ENCODE measurements at places on chromosomes 12 and 14.

DNA sequence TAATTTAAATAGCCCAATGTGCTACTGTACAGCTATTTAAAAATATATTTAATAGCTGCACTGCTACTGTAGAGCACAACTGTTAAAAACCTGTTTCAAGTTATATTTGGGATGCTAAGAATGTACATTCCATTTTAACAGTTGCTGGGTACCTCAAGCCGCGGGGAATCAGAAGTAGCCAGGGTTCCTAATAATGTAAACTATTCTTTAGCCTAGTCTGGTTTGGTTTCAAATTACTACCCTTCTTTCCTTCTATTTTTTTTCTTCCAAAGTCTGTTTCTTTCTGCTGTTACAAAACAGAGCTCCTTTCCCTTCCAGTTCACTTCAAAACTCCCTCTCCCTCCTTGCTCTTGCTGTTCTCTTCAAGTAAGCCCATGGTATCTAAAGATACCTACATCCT is 21.3 kb downstream of the SCAF11 start:
- no peak for DNase-seq

GRCh38 chr14:68249661-68250451 is 430.3 kb downstream of the RAD51B start:
- DNase-seq: no peak

DNA sequence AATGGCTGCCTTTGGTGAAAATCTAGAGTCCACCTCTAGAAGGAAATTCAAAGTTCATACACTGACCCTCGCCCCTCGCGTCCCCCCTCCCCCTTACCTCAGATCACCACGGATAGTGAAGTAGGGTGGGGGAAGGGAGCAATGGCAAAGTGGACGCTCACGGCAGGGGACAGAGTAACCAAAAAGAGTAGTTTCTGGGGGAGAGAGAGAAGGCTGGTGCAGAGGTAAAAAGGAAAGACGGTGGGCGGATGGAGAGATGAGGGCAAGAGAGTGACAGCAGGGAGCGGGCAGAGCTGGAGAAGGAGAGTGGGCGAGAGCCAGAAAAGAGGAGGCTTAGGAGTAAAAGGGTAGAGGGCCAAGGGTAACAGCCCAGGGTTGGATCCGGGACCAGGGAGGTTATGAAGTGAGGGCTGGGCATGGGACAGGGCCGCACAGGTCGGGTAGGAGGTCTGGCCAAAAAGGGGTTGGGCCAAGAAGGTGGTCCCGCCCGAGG is 423 bp downstream of the ALDH6A1 start:
- DNase-seq: no peak

- no peak for DNase-seq
Observed at GRCh38 chr14:34195964-34196363, 245.1 kb upstream of the EGLN3 start.

- DNase-seq: no peak
Observed at GRCh38 chr14:65461730-65462129, 49.2 kb downstream of the FUT8 start.

DNA sequence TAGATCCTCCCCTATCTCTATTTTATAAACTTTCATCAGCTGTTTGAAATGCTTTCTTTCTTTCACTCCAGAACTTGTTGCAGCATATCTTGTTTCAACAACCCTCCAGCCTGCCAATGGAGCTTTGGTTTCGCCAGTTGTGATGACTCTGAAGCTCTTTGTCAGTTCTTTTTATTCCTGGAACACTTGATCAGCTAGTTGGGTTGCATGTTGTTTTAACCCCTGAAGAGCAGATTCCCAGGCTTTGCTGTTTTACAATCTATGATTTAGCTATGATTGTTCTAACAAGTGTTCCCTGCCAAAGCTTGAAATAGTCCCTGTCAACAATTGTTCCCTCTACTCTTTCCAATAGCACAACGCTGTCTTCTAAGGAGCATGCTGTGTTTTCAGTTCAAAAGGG is 50.6 kb upstream of the FUT8 start:
- DNase-seq: no peak

DNA sequence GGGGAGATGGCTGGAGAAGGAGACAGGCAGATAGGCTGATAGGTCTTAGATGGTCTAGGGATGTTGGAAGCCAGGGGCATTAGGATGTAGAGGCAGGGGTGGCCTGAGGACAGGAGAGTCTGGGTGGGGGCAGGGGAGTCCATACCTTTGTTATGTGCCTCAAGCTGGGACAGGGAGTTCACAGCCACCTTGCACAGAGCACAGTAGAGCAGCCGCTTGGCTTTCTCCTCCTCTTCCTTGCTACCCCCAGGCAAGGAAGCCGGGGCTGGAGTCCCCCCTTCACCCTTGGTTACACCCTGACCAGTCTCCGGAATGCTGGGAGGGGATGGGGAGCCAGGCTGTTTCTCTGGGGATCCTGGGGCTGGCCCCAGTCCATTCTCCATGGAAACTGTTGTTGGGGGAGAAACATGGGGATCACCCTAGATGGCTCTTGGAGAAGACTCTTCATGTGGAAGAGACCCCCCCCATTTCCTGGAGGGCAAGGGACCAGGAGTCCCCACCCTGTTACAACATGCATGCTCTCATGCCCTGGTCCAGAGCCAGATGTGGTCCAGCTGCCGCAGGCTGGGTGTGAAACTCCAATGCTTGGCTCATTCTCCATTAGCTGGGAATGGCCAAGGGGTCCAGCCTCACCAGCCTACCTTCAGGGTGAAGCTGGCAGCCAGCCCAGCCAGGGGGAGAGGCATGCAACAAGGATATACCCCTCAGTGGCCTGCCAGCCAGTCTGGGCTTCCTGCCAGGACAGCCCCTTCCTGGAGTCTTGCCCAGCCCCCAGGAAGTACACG is 7.2 kb upstream of the GPR84 start:
- DNase-seq: no peak

DNA sequence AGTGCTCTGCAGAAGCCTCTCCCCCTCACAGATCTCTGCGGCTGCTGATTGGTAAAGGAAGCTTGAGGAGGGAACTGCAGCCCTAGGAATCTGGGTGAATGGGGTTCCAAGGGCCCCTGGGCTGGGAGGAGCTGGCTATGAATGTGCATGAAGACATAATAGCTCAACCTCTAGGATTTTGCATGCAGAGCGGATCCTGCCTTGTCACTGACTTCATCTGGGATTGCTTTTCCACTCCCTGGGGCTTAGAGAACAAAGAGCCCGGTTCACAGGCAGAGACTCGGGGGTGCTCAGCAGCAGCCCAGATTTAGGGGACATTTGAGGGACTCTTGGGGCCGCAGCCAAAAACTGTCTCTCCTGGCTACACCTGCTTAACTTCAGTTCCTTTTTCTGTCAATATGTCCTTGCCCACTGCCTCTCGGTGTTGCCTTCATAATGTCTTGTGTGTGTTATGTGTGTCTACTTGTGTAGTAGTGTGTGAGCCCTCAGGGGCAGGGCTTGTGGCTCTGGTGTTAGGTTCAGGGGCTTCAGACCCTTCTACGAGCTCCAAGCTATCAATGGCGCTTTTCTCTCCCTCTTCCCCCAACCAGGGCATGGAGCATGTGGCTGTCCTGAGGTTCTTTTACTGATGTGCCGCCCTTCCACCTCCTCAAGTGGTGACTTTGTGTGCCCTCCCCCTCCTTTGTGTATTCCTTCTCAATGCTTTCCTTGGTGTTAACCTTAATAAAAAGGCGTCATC is 1.9 kb downstream of the CCDC184 start:
- DNase-seq: no peak

DNA sequence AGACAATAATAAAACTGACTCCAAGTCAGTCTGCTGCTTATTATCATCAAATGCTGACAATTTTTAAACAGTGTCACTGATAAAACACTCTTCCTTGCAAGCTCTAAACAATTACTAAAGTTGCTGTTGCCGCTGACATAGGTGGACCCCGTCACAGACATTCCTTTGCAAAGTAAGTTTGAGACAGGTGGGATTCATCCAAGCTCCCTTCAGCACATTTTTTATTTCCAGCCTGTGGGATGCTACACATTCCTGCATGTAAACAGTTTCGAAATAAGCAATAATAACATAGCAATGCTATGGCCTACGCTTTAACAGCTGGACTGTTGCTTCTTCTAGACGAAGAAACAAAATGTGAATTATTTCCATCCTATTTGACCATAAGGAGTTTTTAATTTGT is 85.4 kb upstream of the HIF1A start:
- no peak for DNase-seq

GRCh38 chr14:35004839-35005238 is 22.0 kb downstream of the SRP54 start:
- DNase-seq: no peak

- no peak for DNase-seq
Observed at GRCh38 chr14:64971943-64972791, at the start of gene RAB15. Gene RAB15, minus strand, starts transcription at chr14:64972336. Its CDS starts 260 bp downstream, at chr14:64972076.

- no peak for DNase-seq
Observed at GRCh38 chr14:29348504-29348903, 579.1 kb downstream of the PRKD1 start.

- DNase-seq: no peak
Observed at GRCh38 chr12:124386059-124386458, 91.2 kb downstream of the RFLNA start.

- DNase-seq: no peak
Observed at GRCh38 chr12:46456356-46457334, 84.1 kb upstream of the SLC38A2 start.

DNA sequence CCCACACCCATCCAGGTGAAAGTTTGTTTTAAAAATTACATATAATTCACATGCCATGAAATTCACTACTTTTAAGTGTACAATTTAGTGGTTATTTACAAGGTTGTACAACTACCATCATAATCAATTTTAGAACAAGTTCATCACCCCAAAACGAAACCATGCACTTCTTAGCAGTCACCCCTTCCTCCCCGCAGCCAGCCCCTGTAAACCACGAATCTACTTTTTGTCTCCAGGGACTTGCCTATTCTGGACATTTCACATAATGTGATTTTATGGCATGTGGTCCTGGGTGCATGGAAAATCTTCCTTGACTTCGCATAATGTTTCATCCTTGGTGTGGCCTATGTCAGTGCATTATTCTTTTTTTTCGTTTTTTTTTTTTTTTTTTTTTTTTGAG is 19.2 kb upstream of the TRAF3 start:
- DNase-seq: no peak

GRCh38 chr14:91231446-91231845 is 13.1 kb downstream of the GPR68 start:
- DNase-seq: no peak

DNA sequence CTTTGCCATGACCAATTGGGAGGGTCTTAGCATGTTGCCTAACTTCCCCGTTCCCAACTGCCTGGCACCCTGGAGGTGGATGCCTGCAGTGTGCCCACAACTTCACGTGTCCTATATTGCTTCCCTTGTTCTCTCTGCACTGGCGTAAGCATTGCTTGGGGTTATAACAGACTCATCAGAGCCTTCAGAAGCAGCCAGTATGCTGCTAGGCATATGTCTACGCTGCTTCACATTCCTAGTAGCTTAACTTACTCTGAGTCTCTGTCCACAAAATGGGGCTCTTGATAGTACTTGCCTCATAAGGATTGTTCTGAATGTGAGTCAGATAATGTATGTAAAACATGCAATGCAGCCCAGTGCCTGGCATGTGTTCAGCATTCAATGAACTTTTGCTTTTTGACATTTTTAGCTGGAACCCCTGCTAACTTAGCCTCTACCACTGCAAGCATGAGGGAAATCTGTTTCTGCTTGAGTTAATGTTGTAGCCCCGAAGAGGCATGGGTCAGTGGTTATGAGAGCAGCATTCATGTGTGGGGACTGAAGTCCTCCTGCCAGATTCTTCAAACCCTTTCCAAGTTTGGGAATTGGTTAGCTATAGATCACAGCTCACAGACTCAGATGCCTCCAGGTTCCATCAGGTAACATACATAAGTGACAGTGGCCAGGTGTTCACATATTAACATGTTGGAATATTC is 2.8 kb downstream of the SLC5A8 start:
- DNase-seq: no peak

GRCh38 chr12:116186482-116187150 is 90.9 kb downstream of the MED13L start:
- no peak for DNase-seq

GRCh38 chr12:48160046-48160445 is 2.7 kb upstream of the ASB8 start:
- DNase-seq: no peak

GRCh38 chr12:125143491-125143890 is 78.3 kb downstream of the AACS start:
- no peak for DNase-seq

DNA sequence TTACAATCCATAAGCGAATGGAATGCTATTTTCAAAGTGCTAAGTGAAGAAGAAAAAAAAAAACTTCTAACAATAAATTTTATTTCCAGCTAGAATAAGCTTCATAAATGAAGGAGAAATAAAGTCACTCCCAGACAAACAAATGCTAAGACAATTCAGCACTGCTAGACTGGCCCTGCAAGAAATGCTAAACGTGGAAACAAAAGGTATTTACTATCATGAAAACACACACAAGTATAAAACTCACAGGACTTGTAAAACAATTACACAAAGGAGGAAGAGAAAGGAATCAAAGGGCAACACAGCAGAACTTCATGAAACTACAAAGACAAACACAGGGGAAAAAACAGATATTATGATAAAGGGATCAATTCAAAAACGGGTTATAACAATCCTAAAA is 85.8 kb upstream of the NELL2 start:
- no peak for DNase-seq

GRCh38 chr12:53173085-53173715 is 7.3 kb upstream of the ZNF740 start:
- DNase-seq: no peak

DNA sequence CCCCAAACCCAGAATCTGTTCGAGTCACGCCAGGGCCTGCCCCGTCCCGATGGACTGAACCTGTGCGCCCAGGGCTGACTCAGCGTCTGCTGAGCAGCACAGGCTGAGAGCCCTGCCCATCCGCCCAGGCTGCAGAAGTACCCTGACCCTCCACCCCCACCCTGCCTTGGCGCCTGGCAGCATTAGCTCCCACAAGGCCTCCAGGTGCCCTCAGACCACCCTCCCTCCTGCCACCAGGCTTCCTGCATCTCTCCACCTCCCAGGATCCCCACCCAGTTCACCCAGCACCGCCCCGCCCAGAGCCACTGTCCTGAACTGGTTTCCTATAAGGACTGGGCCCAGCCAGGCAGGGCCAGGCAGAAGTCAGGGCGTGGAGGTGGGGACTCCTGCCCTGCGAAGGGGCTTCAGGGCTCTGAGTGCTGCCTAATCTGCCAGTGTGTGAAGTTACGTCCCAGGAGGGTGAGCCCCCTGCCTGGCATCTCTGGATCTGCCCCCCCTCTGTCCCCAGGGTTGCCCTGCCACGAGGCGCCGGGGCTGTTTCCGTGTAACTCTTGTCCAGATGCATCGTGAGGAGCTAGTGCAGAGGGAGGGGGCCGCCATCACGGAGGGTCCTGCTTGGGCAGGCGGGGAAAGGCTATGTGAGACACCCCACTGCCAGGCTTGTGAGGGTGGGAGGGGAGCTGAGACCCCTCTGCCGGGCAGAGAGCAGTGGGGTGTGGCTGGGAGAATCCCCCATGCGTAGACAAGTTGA is 9.1 kb downstream of the ADSS1 start:
- DNase-seq: peak; percentile 92

- DNase-seq: no peak
Observed at GRCh38 chr14:106613256-106613655, 1086.9 kb downstream of the TMEM121 start.

GRCh38 chr12:67358781-67359338 is 89.7 kb downstream of the CAND1 start:
- DNase-seq: no peak

- DNase-seq: no peak
Observed at GRCh38 chr12:131264635-131265034, 310.9 kb downstream of the ADGRD1 start.

- no peak for DNase-seq
Observed at GRCh38 chr12:86122846-86123468, 133.2 kb downstream of the MGAT4C start.

Data from RWPE2 (cell line).